GM23248 (cell line): ENCODE measurements at places on chromosomes 7 and 10.
A peak's percentile ranks its signal among the peaks of the same experiment; 100 is the strongest.

DNA sequence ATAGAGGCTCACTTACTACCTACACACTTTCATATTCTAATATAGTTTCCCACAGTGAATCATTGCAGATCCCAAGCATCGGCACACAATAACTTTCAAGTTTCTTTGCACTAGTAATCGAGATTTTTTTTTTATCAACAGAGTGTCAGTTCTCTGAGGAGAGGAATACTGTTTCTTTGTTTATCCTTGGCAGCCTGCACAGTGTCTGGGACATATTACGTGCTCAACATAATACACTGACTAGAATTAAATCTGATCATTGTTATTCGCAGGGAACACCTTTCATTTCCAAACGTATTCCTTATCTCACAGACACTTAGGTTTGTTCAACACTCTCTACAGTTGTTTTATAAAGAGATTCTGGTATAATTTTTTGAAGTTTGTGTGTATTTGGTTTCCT, 95.3 kb downstream of the CACNA2D1 start:
- no peak for DNase-seq

GRCh38 chr10:30219971-30220751, 128.9 kb downstream of the MTPAP start:
- DNase-seq, result peak; percentile 63

DNA sequence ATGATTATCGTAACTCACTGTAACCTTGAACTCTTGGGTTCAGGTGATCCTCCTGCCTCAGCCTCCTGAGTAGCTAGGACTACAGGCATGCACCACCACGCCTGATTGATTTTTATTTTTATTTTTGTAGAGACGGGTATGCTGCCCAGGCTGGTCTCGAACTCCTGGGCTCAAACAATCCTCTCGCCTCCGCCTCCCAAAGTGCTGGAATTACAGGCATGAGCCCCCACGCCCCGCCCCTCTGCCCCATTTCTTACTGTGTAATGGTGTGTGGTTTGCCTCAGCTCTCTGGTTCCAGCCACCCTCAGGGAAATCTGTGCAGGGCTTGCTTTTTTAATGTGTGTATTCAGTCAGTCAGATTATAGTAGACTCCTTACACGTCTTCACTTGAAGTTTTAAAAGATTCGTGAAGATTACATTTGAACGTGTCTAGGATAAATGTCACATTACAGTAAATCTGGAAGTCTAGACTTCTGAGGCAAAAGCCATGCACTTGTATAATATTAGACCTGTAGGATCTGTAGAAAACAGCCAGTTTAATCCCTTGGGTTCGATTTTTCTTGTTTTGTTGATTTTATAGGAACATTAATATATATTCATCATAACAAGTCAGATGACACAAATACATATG, 276.2 kb downstream of the CAMK1D start:
- DNase-seq, result no peak

DNA sequence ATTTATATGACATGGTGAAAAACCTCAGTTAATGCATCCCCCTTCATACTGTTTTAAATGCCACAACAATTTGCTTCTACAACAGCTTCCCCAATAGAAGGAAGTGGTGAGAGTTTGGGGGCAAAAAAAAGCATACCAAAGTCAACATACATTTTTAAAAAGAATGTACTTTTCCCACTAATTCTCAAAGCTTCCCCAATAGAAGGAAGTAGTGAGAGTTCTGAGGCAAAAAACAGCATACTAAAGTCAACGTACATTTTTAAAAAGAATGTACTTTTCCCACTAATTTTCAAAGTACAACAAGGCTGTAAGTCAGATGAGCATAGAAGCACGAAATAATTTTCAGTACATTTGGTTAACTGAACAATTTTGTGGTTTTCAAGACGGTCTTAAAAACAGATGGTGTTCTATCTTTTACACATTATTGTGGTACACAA, 24.0 kb downstream of the WASL start:
- DNase-seq, result no peak

- no peak for DNase-seq
Observed at GRCh38 chr7:108974641-108975040, 405.0 kb downstream of the DNAJB9 start.

DNA sequence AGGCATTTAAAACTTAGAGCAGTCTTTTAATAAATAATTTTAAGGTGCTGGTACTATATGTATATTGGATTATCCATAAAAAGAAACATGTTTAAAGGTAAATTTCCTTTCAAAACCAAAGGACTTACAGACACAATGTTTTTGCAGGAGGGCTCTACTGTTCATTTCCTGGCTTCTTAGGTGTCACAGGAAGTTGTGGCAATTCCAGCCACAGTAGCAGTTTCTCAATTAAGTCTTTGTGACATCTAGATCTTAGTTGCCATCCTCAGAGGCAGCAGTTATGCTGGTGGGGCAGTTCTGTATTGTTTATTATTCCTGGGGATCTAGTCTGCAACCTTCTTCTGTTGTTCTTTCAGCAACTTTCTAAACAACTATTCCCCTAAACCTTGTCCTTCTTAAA, 460.1 kb downstream of the MAGI2 start:
- no peak for DNase-seq
